Stimulated activated CD8-positive, alpha-beta memory T cell treated with anti-CD3 and anti-CD28 coated beads, Interleukin-12 subunit alpha, Interleukin-12 subunit beta, amount 100 ng/mL, for 1 hour (primary cell): ENCODE measurements at places on chromosomes 13 and 19.

GRCh38 chr13:35140831-35141230 is 198.8 kb downstream of the NBEA start:
- DNase-seq = no peak

- DNase-seq = no peak
These were observed 187.3 kb downstream of the NUFIP1 start for GRCh38 chr13:44801990-44802389.

DNA sequence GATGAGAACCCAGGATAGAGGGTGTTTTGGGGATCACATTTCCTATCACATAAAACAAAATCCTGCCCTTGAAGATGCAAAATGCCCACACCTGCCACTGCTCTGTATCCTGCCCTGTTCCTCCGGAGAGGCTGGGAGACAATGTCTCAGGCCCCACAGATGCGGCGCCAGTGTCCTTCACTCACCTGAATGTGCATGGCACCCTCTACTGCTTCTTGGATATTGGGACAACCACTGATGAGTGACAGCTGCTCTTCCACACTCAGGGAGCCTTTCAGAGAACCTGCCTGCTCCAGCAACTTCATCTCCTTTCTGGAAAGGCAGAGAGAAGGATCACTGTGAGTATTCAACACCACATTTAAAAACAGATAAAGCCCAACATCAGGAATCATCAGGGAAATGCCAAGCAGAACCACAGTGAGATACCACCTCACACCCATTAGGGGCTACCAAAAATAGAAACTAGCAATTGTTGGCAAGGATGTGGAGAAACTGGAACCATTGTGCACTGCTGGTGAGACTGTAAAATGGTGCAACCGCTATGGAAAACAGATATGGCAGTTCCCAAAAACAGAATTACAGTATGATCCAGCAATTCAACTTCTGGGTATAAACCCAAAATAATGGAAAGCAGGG is 36.4 kb downstream of the CRYL1 start:
- DNase-seq = peak; percentile 20

DNA sequence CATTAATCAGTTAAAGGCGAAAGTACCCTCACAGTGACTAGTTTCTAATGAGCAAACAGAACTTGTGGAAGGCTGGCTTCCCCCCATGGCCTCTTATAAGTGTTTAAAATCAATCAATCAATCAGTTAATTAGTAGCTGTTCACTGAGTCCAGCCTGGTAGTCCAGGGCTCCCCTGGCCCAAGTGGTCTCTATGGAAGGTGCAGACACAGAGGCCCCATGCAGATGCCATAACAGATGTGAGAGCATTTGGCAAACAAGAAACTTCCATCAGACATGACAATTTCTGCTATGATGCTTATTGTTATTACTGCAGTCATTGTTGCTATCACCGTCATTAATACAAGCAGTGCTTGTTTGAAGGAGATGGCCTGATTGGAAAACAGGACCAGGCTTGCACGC is 179.0 kb upstream of the TSHZ3 start:
- DNase-seq = no peak

DNA sequence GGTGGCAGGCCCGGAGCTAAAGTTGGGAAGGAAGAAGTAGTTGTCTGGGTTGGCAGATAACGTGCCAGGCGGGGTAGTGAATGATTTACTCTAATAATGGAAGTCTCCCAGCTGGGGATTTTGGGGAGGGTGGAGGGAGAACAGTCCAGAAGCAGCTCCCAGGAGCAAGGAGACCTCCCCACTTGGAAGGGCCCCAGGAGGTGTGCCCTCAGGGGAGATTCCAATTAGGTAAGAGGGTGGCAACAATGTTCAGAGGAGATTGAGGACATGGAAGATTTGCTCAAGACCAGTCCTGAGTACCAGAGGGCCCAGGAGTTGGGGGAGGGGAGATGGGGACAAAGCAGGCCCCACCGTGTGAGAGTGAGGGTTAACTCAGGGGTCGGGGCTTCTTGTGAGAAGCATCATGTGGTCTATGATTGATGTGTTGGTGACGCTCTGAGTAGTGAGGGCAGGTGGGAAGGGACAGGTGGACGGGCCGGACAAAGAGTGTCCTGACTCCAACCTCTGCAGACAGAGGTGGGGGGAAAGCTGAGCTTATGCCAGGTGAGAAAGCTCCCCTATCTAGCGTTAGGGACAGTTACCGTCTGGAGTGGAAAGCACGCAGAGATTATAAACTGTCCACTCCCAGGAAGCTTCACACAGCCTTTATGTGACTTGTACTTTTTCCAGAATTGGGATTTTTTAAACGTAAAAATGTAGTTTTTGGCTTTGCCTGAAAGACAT is 3.5 kb downstream of the SPINT2 start:
- DNase-seq = no peak

DNA sequence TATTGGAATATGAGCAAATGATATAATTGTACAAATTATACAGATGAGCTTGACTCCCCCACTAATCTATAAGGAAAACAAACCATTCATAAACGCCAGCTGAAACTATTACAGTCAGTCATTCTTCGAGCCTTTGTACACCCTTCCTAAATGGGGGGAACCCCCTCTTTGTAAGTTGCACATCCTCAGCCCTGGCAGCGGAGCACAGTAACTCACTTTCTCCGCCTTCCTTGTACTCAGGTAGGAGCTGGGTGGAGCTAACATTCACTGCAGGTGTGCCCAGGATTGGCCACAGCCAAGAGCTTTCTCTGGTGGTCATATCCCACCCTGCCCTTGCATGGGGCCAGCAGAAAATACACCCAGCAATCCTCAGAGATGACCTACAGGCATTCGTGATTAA is 28.6 kb downstream of the PIN1 start:
- DNase-seq = no peak

- no peak for DNase-seq
These were observed 1276.0 kb downstream of the EFNB2 start for GRCh38 chr13:105259426-105259825.

DNA sequence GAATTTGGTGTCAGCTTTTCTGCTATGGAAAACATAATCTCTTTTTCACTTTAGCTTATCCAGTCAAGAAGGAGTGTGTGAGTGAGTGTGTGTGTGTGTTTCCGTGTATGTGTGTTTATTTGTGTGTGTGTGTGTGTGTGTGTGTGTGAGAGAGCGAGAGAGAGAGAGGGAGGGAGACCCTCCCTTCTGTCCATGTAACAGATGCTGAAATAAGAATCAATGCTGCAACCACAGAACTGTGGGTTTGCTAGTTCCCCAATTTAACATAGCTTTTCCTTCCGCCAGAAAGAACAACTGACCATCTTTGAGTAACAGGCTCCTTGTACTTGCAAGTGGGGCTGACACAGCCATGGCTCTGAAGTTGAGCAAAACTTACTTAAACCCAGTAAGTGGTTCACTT is 5.2 kb downstream of the LCP1 start:
- DNase-seq = no peak

DNA sequence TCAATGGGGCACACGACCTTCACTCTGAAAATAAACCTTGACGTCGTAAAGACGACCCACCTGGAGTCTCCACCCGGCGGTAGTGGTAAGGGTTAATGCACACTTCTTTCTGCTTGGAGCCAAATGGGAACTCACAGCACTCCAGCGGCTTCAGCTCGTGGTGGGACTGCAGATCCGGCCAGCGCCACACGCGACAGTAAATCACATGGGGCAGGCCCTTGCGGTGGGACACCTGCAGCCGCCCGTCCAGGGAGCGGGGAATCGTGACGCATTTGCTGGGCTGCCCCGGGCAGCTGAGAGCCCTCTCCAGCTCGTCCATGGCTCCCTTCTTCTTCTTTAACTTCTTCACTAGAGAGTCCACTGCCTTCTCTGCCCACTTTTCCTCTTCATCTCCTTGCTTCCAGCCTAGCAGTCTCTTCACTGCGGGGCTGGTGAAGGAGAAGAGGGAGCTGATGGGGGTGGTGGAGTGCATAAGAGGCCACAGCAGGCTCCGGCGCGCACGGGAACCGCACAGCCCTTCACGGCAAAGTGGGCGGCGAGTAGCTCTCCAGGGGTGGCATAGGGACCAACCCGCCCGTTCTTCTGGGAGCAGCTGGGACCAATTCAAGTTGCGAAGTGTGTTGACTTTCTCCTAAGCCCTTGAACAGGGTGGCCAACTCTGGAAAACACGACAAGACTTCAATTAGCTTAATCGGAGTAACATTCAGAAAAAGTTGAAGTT is 40.7 kb downstream of the SMAD9 start:
- no peak for DNase-seq

GRCh38 chr13:26978081-26978860 is 193.3 kb downstream of the USP12 start:
- no peak for DNase-seq

DNA sequence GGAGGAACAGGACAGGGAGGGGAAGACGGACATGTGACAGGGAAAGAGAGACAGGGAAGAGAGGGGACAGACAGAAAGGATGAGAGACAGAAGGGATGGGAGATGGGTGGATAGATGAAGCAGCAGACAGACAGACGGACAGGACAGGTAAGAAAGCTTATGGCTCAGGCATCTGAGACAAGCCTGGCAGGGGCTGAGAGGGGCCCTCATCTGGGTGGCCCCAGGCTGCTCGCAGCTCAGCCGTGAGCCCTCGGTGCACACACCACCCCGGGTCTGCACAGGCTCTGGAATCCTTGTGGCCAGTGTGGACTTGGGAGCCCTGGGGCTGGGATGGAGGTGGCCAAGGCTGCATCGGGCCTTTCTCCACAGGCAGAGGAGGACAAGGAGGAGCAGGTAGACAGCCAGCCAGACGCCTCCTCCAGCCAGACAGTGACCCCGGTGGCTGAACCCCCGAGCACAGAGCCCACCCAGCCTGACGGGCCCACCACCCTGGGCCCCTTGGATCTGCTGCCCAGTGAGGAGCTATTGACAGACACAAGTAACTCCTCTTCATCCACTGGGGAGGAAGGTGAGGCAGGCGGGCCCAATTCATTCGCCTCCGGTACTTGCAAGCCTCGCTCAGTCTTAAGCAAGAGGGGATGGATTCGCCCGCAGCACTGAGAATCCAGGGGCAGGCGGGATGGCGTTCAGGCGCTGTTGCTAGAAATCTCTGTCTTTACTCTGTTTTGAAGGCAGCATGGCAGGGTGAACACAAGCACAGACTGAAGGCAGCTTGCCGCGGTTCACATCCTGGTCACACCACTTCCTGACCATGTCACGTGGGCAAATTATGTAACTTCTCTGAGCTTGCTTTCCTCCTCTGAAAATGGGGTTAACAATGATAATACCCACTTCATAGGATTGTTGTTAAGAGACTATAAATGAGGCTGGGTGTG is 14.0 kb downstream of the GRAMD1A start:
- peak; percentile 49 for DNase-seq

GRCh38 chr19:47109541-47110375 is 3.8 kb downstream of the ZC3H4 start:
- no peak for DNase-seq

GRCh38 chr19:15426485-15427349 is 7.9 kb upstream of the AKAP8L start:
- no peak for DNase-seq

DNA sequence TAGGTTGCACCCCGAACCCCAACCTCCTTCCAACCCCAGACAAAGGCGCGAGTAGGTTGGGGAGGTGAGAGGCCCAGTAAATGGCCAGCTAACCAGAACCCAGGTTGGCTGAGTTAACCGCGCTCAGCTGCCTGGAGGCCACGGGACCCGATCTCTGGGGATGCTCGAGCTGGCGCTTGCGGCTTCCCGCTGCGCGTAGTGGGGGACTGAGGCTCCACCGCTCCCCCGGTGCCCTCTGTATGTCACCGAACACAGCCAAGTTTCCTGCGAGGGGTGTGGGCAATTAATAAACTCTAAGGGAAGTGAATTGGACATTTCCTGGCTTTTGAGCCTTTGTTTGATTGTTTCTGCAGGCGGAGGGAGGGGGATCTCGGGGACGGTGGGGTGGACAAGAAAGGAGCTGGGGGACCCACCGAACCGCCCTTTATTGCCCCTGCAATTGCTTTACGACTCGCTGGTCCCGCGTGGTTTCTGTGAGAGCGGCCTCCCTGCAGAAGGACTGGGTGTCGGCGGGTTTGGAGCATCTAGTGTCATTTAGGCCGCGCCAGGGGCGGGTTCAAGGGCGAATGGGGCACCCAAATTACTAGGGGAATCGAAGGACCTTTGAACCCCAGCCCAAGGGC is 3.5 kb upstream of the ZIC5 start:
- no peak for DNase-seq

DNA sequence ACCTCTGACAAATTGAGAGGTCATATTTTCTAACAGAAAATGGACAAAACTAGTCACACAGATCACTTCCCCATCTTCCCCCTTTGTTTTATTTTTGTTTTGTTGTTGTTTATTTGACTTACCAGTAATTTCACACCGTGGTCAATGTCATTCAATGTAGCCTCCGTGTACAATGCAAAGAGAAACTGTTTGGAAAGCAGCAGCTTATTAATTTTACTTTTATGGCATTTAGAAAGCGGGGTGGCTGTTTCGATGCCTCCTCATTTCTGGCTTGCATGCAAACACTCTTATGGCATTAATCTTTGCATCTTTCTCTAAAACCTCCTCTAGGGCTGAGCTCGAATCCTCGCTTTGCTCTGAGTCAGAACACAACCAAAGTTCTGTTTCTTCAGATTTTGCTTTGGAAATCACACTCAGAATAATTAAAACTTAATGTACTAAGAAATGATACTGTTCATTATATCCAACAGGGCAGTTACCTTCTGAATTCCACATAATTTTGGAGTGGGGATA is 77.0 kb downstream of the ZNF536 start:
- no peak for DNase-seq

GRCh38 chr13:93422980-93423543 is 196.5 kb downstream of the GPC6 start:
- DNase-seq = no peak

DNA sequence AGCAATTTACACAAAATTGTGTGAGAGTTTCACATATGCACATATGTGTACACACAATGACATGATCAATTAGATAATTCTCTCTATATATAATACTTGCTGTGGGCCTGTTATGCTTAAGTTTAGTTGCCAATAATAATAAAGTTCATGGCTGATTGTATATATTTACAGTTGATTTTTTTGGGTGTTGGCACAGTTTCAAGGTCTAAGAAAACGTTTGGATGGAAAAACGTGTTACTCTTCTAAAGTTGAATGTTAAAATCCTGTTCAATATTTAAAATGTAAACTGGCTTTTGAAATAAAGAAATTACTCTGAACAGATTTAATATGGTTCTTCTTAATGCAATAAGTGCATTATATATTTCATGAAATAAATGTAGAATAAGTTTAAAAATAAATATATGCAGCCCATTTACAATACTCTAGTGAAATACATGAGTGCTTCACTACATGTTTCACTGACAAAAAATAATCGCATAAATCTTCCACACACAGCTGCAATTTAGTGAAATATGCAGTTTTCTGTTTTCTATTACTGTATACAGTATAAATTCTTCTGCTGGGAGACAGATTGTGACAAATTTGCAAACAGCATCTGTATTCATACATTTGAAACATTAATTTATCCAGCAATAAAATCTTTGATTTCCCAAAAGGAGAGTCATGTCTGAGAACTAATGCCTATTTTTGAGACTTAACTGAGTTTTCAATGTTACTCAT is 586.9 kb upstream of the KLHL1 start:
- DNase-seq = no peak

DNA sequence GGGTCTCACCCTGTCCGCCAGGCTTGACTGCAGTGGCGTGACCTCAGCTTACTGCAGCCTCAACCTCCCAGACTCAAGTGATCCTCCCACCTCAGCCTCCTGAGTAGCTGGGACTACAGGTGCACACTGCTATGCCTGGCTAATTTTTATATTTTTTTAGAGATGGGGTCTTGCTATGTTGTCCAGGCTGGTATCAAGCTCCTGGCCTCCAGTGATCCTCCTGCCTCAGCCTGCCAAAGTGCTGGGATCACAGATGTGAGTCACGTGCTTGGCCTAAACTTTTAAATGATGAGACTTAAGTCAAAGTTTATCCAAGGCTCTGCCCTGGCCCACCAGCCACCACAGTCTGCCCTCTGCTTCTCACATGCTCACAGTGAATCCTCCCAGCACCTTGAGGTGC is 2.2 kb downstream of the C19orf33 start:
- DNase-seq = no peak
